NCI-H1694 (cell line): ENCODE measurements at places on chromosomes 5 and 9.

DNA sequence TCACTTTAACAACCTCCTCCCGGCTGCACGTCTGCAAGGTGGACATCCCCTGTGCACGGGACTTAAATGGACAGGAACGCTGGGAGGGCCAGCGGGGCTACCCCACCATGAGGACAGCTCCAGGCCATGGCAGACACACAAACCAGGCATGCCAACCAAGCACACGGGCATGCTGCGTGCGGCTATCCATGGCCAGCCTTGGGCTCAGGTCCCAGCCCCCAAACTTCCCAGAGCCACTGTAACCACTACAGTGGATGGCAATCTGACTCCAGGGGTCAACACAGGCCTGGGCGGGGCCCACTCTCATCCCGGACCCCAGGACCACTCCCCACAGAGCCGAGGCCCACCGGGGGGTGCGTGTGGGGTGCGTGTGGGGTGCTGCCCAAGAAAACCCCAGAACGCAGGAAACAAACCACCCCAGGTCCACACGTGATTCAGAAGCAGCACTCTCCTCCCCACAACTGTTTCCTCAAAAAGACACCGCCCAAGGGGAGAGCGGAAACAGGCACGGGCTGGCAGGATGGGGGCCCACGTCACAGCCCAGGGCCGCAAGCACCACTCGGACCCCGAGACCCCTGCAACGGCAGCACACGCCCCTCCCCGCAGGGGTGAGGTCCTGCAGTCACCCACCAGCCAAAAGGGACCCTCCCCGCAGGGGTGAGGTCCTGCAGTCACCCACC lies 7.4 kb downstream of the SLC12A7 start:
- no peak for DNase-seq

- DNase-seq = no peak
Measured at GRCh38 chr9:89207026-89207425, 28.4 kb upstream of the SHC3 start.

DNA sequence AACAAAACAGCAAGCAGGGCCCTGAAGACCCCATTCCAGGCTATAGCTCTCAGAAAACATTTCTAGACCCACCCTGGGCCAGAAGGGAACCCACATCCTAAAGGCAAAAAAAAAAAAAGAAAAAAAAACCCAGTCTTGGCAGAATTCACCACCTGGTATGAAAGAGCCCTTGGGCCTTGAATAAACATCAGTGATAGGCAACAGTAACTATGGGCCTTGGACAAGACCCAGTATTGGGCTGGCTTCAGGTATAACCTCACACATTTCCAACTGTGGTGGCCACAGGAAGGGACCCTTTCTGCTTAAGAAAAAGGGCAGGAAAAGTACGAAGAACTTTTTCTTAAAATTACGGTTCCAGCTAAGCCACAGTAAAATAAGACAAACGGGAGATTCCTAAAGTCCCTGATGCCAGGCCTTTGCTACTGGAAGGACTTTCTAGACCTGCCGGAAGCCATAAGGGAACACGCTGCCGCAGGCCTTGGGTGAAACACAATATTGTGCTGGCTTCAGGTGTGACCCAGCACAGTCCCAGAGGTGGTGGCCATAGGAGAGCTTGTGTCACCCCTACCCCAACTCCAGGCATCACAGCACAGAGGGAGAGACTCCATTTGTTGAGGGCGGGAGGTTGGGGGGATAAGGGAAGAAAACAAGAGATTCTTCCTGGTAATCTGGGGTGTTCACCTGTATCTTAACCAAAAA lies 505.2 kb upstream of the RGMB start:
- no peak for DNase-seq

DNA sequence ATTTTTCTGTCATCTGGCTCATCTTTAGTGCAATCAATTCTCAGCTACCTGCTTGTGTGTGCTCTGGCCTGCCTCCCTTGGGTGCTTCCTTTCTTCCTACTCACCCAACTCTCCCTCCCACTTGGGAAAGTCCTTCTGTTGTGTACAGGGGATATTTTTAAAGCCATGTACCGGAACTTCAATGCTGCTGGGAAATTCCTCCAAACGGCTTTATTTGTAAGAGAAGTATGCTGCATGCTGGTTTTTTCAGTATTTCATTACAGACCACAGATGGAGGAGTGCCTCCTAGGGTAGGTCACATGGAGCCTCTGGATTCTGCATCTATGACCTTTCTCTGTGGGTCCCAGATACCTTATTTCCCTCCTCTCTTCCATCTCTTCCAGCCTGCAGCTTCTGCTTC lies 5.4 kb upstream of the HMHB1 start:
- DNase-seq = no peak

DNA sequence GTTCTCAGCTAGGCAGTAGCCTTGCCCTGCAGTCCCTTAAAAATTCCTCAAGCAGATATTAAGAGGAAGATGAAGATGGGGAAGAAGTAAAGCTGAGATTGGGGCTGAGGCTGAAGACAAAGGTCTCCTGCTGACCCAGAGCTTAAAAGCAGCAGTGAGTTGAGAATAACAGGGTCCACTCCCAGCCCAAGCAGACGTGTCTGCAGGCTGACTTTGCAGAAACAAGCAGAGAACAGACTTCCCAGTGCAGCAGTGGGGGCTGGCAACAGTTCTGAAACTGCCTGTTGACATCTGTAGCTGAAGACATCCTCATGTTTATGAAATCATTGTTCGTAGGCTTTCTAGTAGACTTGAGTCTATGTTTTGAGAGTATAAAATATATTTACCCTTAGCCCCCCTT lies 1.1 kb downstream of the CTXN3 start:
- DNase-seq = no peak

GRCh38 chr5:181223058-181223728 lies at the start of gene TRIM41:
Gene TRIM41 (plus strand): TSS chr5:181223281. CDS start chr5:181224000, 719 bp downstream.
- no peak for DNase-seq
